ENCODE measurements at places on chromosomes 6 and 20.
A peak's percentile ranks its signal among the peaks of the same experiment; 100 is the strongest.

DNA sequence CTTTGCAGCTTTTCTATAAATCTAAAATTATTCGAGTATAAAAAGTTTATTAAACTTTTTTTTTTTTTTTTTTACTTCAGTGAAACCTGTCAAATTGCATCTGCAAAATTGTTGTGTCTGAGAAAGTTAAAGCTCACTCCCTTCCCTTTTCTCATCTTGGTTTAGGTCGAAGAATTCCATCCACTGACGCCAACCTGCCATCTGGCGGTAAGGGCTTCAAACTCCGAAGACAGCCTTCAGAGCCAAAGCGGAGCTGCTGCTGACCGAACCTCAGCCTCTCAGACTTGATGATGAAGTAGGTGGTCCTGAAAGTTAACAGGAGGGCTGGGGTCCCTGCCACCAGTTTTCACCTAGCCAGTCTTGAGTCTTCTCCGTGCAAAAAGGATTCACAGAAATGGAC, 29.6 kb upstream of the VAPB start:
- no peak for DNase-seq

- DNase-seq = no peak
Observed at GRCh38 chr20:17885544-17885943, 83.0 kb downstream of the SNX5 start.

DNA sequence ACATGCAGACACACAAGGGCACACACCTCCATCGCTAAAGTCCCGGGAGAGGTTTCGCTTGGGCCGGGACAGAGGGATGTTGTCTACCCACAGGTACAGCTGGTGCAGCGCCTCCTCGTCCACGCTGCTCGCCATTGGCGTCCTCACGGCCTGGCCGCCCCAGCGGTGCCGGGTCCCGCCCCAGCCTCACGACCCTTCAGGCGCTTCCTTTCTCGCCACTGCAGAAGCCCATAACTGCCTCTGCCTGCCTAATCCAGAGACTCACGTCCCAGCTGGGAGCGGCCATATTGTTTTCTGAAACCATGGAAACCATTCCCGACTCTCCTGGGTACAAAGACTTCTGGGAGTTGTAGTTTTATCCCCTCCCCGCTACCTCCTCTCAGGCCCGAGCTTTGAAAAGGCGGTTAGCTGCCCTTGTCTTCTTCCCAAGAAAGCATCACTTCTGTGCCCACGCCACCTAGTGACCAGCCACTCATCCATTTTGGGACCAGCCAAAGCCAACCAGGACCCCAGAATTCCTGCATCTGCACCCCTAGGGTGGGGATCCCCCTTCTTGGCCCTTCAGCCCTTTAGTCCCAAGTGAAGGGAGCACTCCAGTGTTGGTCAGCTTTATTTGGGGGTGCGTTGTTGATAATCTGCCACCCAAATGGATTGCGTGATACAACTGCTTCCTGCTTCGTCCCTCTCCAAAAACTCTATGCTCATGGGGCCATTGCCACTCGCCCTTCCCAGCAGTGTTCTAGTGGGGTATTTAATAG, at the start of gene SPEF1:
Gene SPEF1 (minus strand): TSS at position 296 of the 758 bp plus-strand sequence. CDS start 161 bp downstream, at position 135.
- peak; percentile 91 for DNase-seq

GRCh38 chr20:3180319-3180718, 7.0 kb upstream of the LZTS3 start:
- no peak for DNase-seq

DNA sequence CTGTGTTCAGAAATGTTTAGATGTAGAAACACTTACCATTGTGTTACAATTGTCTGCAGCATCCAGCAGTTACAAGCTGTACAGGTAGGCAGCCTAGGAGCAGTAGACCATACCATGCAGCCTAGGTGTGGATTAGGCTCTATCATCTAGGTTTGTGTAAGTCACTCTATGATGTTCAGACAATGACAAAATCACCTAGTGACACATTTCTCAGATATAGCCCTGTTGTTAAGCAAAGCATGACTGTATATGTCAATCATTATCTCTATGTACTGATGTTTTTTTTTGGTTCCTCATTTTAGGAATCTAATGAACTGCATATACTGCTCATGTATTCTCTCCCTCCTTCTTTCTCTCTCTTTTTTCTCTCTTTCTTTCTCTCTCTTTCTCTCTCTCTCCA, 22.2 kb downstream of the CST8 start:
- no peak for DNase-seq

GRCh38 chr6:45563041-45563440, 185.3 kb upstream of the SUPT3H start:
- DNase-seq = no peak

DNA sequence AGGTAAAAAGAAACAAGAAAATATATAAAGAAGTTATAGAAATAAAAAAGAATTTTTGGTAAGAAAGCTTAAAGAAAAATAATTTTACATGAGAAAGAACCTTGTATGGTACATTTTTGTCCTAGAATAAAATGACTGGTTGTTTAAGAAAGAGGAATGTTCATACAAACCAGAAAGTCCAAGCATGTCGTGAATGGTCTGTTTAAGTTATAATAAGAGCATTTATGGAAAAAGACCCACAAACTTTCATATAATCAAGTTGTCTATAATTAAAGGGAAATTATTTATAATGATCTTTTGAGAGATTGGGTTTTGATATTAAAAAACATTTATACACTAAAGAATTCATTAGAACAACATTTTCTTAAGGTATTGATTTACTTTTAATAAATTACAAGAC, 27.8 kb upstream of the FAM110A start:
- no peak for DNase-seq

- DNase-seq = no peak
Observed at GRCh38 chr20:55514531-55514930, 490.8 kb downstream of the CBLN4 start.

- DNase-seq = no peak
Observed at GRCh38 chr6:84050408-84050807, 16.8 kb downstream of the MRAP2 start.

DNA sequence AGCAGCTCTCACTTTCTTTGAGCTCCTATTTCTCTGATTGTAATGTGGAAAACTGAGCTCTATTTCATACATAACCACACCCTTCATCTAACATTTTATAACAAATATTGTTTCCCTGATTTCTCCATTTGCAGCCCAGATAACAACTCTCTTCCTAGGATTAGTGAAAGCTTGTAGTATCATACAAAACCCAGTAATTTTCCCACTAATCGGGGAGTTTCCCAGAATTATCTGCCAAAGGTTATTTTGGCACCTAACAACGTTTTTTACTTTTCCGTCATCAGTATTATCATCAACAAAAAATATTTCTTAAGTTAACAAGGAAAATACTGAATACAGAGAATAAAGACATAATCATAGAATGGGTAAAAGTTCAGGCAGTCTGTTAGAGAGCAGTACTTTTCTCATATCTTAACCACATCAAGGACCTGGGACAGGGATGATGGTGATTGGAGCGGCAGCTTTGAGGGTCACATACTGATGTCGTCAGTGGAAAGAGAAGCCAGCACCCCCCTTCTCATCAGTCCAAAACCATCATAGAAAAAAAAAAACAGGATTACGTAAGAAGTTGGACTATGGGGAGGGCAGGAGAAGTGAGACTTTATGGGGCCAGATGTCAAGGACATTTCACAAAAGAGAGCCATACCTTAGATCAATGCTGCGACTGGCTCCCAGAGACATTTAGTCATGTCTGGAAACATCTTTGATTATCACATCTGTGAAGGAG, 166.1 kb upstream of the TNFAIP3 start:
- no peak for DNase-seq

GRCh38 chr20:51529758-51530157, 12.8 kb downstream of the NFATC2 start:
- peak; percentile 77 for DNase-seq

DNA sequence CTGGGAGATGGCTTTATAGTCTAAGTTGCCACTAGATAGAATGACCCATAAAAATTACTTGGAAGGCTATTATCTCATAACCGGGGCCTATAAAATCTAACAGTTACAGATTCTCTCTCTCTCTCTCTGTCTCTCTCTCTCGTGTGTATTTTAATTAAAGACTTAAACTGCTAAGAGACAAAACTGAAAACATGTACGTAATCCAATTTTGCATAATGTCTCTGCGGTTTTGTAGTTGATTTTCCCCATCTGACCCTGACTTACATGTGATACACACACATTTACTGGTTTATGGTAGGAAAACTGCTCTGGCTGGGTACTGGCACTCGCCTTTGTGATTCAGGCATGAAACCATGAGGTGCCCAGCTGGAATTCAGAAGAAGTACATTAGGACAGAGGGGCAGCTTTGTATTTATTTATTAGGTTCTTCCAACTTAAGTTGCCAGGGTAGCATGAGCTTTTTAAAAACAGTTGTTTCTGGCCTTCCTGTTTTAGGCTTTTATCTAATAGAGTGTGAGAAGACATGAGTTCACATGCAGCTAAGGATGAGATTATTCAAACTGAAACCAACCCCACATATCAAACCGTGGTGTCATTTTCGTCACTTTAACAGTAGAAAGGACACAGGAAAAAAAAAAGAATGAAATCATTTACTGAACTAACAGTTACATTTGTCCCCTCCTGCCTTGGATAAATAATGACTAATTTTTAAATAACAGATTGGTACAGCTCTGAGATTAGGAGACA, 182.5 kb downstream of the GMPR start:
- DNase-seq = no peak

- peak; percentile 20 for DNase-seq
Observed at GRCh38 chr6:38508894-38509293, 130.8 kb downstream of the BTBD9 start.

GRCh38 chr20:20529597-20529996, 161.7 kb downstream of the INSM1 start:
- no peak for DNase-seq

GRCh38 chr6:111871207-111871606, 2.0 kb downstream of the FYN start:
- DNase-seq = peak; percentile 42

DNA sequence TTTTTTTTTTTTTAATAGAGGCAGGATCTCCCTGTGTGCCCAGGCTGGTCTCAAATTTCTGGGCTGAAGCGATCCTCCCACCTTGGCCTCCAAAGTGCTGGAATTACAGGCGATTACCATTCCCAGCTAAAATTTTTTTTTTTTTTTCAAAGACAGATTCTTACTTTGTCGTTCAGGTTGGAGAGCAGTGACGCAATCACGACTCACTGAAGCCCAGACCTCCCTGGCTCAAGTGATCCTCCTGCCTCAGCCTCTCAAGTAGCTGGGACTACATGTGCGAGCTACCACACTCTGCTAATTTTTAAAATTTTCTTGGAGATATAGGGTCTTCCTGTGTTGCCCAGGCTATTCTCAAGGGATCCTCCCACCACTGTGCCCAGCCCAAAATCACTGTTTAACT, 58.0 kb upstream of the MYO6 start:
- DNase-seq = no peak

- peak; percentile 67 for DNase-seq
Observed at GRCh38 chr6:158038291-158039177, 56.9 kb downstream of the SYNJ2 start.

DNA sequence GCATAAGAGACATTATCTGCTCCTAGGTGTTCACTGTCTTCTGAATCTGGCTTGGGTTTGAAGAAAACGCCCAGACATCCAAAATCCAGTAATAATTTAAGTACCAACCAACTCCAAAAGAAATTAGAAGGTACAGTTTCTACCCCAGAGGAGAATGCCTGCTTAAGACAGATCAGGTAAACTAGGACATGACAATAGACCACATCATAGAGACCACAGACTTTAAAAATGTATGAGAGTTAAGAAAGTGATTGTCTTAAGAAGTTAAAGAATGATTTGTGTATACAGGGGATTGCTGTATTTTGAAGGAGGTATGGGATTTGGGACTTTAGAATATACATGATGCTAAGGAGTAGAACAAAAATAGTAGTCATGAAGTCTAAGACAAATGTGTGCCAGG, 120.8 kb upstream of the EDN1 start:
- DNase-seq = no peak

GRCh38 chr6:15763837-15764236, 101.0 kb upstream of the DTNBP1 start:
- DNase-seq = peak; percentile 4

DNA sequence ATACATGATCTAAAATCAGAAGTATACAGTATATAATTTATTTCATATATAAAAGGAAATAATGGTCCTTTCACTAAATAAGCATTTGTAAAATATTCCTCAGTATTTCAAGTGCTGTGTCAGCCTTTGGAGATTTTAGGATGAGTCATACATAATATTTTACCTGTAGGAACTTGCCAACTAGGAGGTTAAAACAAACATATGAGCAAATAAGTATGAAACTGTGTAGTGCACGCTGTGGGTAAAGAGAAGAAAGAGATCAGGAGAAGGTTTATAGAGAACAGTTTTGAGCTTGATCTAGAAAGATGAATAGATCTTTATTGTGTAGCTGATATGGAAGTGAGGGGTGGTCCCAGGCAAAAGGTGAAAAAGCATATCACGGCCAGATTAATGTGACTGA, 169.9 kb upstream of the RNF217 start:
- DNase-seq = no peak

GRCh38 chr6:84002226-84002625, 31.3 kb upstream of the MRAP2 start:
- DNase-seq = no peak

DNA sequence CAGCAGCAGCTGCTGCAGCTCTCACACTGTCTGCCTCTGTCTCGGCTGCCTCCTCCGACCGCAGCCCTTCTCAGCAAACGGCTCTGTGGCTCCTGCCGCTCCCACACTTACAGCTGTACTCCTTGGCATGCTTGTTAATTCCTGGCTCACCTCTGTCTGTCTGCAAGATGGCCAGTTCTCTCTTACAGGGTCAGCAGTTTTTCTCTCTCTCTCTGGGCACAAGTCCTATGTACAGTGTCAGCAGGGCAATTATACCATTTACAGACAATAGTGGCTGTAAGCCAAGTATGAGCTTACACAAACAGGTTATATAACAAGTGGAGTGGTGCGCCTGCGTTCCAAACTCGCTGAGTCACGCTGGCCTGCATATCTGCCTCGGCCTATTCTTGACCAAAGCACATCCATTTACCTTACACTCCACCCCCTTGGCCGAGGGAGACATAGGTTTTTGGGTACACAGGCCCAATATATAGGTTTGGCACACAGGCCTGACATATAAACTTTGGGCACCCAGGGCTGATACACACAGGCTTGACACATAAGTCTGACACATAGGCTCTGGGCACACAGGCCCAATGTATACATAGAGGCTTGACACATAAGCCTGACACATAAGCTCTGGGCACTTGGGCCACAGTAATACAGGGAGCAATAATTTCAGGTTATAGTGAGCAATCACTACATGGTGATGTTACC, 4.4 kb downstream of the ZKSCAN3 start:
- no peak for DNase-seq

GRCh38 chr6:95232446-95232845, 344.9 kb upstream of the MANEA start:
- no peak for DNase-seq

- DNase-seq = peak; percentile 93
Observed at GRCh38 chr20:63519668-63520503, 679 bp upstream of the PPDPF start.

- DNase-seq = no peak
Observed at GRCh38 chr6:70956191-70956450, 739 bp downstream of the B3GAT2 start.

GRCh38 chr6:24147511-24148153, 21.6 kb downstream of the NRSN1 start:
- no peak for DNase-seq

DNA sequence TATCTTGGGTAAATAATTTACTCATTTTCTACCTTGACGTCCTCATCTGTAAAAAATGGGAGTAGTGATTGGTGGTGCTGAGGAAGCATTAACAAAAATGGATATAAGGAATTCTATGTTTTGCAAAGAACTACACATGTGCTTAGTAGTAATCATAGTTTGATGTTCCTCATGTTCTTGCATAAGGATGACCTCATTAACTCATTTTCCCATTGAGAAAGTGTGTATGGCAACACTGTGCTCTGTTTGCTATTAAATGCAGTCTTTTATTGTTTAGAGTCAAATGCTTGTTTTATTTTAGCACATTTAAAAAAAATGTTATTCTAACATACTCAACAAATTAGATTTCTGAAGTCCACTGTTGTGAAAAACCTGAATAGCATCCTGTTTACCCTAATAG, 211.2 kb upstream of the RSPO3 start:
- no peak for DNase-seq

Measured in SJCRH30 (cell line).